Midbrain (tissue), 1 donor: ENCODE measurements at places on chromosomes 1 and 21.

- DNase-seq, result peak; percentile 19
Observed at GRCh38 chr1:182278144-182279054, 113.2 kb downstream of the GLUL start.

- DNase-seq, result no peak
Observed at GRCh38 chr1:167675440-167675839, 45.4 kb downstream of the RCSD1 start.

DNA sequence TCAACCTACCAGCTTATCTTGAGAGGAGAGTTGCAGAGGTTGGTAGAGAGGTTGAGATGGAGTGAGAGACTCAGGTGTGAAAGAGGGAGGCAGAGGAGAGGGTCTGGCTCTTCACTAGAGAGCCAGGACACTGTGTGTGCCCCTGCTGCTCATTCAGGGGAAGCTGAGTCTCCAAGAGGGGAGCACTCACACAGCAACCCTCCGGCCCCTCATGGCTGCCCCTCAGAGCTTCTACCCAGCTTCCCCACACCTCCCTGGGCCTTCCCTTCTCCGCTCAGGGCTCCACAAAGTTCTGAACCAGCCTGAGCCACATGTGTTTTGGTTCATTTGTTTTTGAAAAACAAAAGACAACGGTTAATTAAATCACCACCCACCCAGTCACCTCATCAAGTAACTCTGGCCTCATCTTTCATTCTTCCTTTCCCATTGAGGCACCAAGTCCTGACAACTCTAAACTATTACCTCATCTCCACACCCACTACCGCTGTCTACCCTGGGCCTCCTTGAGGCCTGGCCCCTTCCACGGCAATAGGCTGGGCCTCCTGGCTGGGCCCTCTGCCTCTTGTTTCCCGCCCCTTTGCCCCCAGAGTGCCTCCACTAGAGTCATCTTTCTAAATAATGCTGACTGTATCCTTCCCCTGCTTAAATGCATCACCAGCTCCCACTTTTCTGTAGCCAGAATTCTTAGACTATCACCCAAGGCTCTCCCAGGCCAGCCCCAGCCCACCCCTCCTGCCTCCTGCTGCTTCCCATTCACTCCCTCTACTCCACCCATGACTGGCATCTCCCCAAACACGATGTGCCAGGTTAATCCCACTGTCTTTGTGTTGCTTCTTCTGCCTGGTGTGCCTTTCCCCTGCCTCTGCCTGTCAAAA is 33.0 kb downstream of the TNNT2 start:
- no peak for DNase-seq

GRCh38 chr1:174445817-174446216 is 1.9 kb upstream of the GPR52 start:
- no peak for DNase-seq

GRCh38 chr1:179831225-179831624 is 46.4 kb downstream of the TOR1AIP2 start:
- no peak for DNase-seq

- no peak for DNase-seq
Observed at GRCh38 chr1:10304295-10304694, 93.9 kb downstream of the KIF1B start.

DNA sequence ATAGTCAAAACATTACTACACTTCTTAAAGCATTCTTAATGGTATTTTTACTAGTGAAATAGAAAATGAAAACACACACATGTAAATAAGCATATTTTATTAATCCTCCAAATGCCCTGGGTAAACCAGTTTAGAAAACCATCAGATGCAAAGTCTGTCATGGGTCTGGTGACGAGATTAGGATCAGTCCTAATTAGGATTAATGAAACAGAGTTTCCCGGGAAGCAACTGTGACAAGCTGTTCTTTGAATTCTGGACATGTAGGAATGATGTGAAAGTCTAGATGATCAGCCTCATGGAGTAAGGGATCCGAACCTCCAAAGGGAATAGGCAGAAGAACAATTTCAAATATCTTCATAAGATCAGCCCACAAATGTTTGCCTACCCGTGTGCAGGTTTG is 250.2 kb downstream of the KIF26B start:
- no peak for DNase-seq

DNA sequence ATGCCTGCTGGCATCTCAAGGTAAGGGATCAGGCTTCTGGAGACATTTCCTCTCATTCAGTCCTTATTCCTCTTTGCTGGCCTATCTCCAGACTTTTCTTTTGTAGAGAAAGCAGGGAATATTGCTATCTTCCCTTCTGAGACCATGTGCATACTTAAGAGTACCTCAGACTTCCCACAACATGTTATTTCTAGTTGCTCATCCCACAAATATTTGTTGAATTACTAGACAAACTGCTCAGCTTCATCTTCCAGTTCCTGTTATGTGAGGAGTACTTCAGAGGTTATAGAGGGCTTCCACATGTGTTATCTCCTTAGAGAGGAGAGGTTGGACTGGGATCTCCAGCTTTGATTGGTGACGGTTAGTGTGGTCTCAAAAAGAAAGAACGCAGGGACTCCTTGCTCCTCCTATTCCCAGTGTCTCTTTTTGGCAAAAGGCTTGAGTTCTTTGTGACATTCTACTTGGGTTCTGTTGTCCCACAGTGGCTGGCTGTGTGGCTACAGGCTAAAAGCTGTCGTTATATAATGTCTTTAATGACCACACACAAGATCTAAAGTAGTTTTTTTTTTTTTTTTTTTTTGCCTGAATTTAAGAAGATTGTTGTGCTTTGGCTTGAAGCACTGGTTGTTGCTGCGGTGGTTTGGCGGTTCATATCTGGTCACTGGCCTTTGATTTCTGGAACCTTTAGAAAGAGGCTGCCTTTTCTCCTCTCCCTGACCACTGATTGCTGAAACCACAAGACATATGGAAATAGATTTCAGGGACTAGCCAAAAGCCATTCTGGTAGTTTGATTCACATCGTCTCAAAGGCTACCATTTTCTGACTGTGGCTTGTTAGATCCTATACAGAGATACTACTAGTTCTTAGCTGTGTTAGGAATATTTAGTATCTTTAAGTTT is 78.7 kb downstream of the FGGY start:
- DNase-seq, result no peak

GRCh38 chr1:39940253-39940652 is 14.7 kb upstream of the MFSD2A start:
- DNase-seq, result peak; percentile 4

GRCh38 chr1:167630568-167631385 is 745 bp downstream of the RCSD1 start:
- peak; percentile 20 for DNase-seq

DNA sequence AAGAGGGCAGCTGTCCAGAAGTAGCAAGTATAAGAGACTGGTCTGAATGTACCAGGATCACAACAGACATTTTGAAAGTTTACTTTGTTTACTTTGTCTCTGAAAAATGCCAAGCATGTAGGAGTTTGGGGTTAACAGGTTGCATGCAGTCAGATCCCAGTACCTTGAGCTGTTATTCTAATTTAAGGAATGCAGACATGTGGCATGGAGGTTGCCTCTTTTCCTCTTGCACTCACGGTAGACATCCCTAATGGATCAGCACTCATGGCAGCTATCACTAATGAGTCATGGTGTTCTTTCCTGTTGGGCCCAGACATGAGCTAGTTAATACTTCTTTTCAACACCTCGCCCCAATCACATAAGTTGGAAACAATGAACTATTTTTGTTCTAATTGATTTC is 67.3 kb downstream of the GADD45A start:
- no peak for DNase-seq
